ENCODE measurements at places on chromosomes 2 and 18.

DNA sequence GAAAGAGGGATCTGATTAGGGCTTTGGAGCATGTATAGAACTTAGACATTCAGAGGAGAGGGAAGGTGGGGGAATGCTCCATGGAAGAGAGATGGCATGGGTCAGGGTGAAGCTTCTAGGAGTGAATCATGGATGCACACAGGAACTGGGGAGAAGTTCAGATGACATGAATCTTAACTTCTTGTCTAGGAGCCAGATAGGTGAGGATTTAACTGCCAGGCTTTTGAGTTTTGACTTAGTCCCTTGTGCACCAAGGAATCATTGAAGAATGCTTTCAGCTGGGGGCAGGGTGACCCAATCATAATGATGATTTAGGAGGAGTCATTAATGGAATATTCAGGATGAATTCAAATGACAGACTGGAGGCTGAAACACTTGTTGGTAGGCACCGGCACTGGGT is 48.7 kb downstream of the ACYP2 start:
- no peak overlapping the region for H3K4me3 ChIP-seq
- H3K27ac ChIP-seq: no peak overlapping the region
- H3K27me3 ChIP-seq: peaks cover 3% of the 10 kb centered on the region
- no peaks in the 10 kb centered on the region for H3K36me3 ChIP-seq
- no peak for DNase-seq

- no peak overlapping the region for H3K27ac ChIP-seq
- H3K27me3 ChIP-seq: peaks cover 6% of the 10 kb centered on the region
- H3K4me3 ChIP-seq: no peak overlapping the region
- H3K36me3 ChIP-seq: no peaks in the 10 kb centered on the region
These were observed 53.1 kb downstream of the LRRTM4 start for GRCh38 chr2:77469106-77469505.

DNA sequence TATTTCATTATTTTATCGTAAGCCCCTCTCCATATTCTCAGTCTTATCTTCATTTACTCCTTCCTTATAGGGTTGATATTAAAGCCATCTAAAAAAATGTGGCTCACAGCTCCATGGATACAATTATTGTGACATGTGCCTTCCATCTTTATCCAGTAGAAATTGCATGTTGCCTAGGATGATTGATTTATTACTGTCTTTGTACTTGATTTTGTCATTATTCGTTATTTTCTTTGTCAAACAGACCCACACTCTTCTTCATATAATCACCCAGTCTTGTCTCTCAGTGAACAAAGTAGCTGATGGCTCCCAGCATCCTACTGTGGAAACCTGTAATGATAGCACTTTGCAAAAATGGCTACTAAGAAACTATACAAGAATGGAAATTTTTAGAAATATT is 252.2 kb upstream of the KCNJ3 start:
- no peak for DNase-seq
- H3K4me3 ChIP-seq: no peak overlapping the region

DNA sequence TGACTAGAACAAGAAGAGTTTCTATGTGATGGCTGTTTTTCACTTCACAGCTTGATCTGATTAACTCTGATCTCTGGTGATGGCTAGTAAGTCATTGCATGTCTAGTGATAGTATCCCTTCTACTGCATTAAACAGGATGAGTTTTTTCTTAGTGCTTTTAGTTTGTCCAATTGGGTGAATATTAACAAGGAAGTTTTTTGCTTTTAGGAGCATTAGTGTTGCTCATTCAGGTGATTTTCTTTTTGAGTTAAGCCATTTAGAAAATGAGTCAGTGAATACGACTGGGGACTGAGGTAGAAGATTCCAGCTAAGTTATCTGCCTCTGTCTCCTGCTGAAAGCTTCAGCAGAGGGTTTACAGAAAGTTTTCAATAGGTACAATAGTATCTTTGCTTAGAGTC is 306.7 kb downstream of the PIK3C3 start:
- no peak for DNase-seq
- peaks cover 21% of the 10 kb centered on the region for H3K4me1 ChIP-seq
- no peaks in the 10 kb centered on the region for H3K27me3 ChIP-seq
- no peak overlapping the region for H3K27ac ChIP-seq

DNA sequence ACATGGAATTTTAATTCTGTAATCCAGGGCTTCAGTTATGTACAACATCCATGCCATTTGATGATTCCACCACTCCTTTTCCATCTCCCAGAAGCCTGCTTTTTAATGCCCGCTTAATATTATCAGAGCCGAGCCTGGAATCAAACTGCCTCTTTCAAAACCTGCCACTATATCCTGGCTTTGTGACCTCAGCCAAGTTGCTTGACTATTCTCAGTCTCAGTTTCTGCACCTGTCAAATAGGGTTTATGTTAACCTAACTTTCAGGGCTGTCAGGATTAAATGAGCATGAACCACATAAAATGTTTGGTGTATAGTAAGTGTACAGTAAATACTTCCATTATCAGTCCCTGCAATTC is 108.7 kb downstream of the XRCC5 start:
- H3K4me3 ChIP-seq: no peak overlapping the region
- H3K36me3 ChIP-seq: no peaks in the 10 kb centered on the region
- H3K4me1 ChIP-seq: peaks cover 36% of the 10 kb centered on the region
- peaks cover 11% of the 10 kb centered on the region for H3K27me3 ChIP-seq
- peak overlapping the region; percentile 15 for H3K27ac ChIP-seq

GRCh38 chr2:229226382-229226781 is 44.7 kb downstream of the PID1 start:
- peaks cover 2% of the 10 kb centered on the region for H3K27me3 ChIP-seq
- no peaks in the 10 kb centered on the region for H3K4me1 ChIP-seq
- no peak overlapping the region for H3K4me3 ChIP-seq
- no peaks in the 10 kb centered on the region for H3K36me3 ChIP-seq
- DNase-seq: no peak
- H3K27ac ChIP-seq: no peak overlapping the region

GRCh38 chr18:10898417-10898974 is 250.9 kb downstream of the PIEZO2 start:
- peaks cover 5% of the 10 kb centered on the region for H3K36me3 ChIP-seq
- H3K4me3 ChIP-seq: no peak overlapping the region
- peak overlapping the region; percentile 57 for H3K27ac ChIP-seq
- no peak for DNase-seq

- no peak for DNase-seq
- peak overlapping the region; percentile 20 for H3K27ac ChIP-seq
- no peak overlapping the region for H3K4me3 ChIP-seq
- H3K36me3 ChIP-seq: peaks cover 28% of the 10 kb centered on the region
- H3K4me1 ChIP-seq: peaks cover 19% of the 10 kb centered on the region
- H3K27me3 ChIP-seq: peaks cover 3% of the 10 kb centered on the region
These were observed 17.4 kb downstream of the KIF3C start for GRCh38 chr2:25964891-25965290.

- DNase-seq: no peak
- H3K4me1 ChIP-seq: peaks cover 15% of the 10 kb centered on the region
- peaks cover 14% of the 10 kb centered on the region for H3K27me3 ChIP-seq
- no peak overlapping the region for H3K4me3 ChIP-seq
- H3K36me3 ChIP-seq: no peaks in the 10 kb centered on the region
These were observed 10.7 kb downstream of the GPR17 start for GRCh38 chr2:127656569-127657231.

DNA sequence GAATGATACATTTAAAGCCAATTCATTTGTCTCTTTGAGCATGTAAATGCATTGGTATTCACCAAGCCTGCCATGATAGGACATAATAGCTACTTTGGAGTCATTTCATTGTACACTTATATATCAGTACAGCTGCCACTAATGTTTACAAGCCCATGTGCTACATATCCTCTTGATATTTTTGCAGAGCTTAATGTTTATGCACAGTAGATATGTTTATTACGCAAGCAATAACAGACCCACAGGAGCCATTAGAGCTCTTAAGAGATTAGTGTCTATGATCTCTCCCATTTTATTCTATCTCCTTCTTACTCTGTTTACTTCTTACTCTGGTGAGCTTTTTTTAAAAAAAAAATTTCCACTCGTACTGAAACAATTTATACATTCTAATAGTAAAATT is 1132.1 kb upstream of the ZEB2 start:
- no peak overlapping the region for H3K27ac ChIP-seq
- no peak overlapping the region for H3K4me3 ChIP-seq
- H3K4me1 ChIP-seq: no peaks in the 10 kb centered on the region
- DNase-seq: no peak
- no peaks in the 10 kb centered on the region for H3K27me3 ChIP-seq
- no peaks in the 10 kb centered on the region for H3K36me3 ChIP-seq

GRCh38 chr2:152822676-152823075 is 104.3 kb downstream of the ARL6IP6 start:
- peaks cover 6% of the 10 kb centered on the region for H3K27me3 ChIP-seq
- H3K4me1 ChIP-seq: no peaks in the 10 kb centered on the region
- DNase-seq: no peak
- no peak overlapping the region for H3K4me3 ChIP-seq

GRCh38 chr18:34647251-34647650 is 62.8 kb upstream of the DTNA start:
- H3K4me1 ChIP-seq: peaks cover 32% of the 10 kb centered on the region
- H3K36me3 ChIP-seq: no peaks in the 10 kb centered on the region
- H3K27me3 ChIP-seq: no peaks in the 10 kb centered on the region
- no peak for DNase-seq

DNA sequence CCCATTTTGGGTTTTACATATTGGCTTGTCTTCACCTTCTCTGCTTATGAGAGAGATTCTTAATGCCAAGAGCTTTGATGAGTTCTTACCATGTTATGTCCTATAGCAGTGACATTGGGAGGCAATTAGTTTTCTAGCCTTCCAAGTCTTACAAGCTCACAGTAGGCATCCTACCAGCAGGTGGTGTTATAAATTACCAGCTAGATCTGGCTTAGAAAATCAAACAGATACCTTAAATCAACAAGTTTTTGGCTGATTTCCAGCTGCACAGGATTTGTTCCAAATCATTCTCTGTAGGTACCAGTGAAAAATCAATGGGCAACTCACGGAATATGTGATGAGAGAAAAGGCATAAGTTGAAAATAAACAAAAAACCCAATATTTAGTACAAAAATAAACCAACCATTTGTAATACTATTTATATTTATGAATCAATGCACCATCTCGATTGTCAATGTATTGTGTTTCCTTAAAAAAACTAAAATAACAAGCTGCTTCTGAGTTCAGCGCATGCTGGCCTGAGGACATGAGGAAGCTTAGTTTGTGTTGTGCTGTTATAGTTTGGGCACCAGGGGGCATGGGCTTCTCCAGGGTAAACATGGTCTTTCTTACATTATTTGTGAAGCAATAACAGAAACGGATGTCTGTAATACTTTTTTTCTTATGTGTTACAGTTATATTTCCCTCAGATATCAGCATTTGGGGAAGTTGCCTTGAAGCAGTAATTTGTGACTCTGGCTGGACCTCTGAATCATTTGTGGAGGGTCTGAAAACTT is 34.1 kb upstream of the NXPH2 start:
- no peaks in the 10 kb centered on the region for H3K4me1 ChIP-seq
- no peak overlapping the region for H3K4me3 ChIP-seq
- no peak overlapping the region for H3K27ac ChIP-seq
- no peak for DNase-seq
- H3K27me3 ChIP-seq: no peaks in the 10 kb centered on the region

- DNase-seq: no peak
- H3K27me3 ChIP-seq: no peaks in the 10 kb centered on the region
- H3K27ac ChIP-seq: no peak overlapping the region
These were observed 1025.3 kb upstream of the NXPH2 start for GRCh38 chr2:139805441-139805840.

GRCh38 chr2:217823626-217824025 is 179.2 kb downstream of the TNS1 start:
- no peaks in the 10 kb centered on the region for H3K36me3 ChIP-seq
- no peak overlapping the region for H3K4me3 ChIP-seq
- H3K4me1 ChIP-seq: peaks cover 48% of the 10 kb centered on the region
- DNase-seq: no peak
- no peak overlapping the region for H3K27ac ChIP-seq

DNA sequence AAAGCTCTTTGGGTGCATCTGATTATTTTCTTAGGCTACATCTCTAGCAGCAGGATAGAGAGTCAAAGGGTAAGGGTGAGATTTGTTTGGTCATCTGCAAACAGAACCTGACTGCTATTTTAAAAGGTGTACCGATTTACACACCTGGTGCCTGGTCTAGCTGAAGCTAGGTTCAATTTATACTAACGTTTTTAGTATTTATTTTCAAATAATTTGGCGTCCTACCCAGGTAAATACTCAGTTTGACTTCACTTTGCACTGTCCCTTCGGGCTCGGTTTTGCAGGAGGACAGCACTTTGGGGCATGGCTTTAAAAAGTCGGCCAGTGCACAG is 683 bp downstream of the PTRHD1 start:
- peak overlapping the region; percentile 98 for H3K4me3 ChIP-seq
- peaks cover 3% of the 10 kb centered on the region for H3K27me3 ChIP-seq
- peaks cover 47% of the 10 kb centered on the region for H3K36me3 ChIP-seq

Measured in nephron progenitor cell (in vitro differentiated cells).